ENCODE measurements at places on chromosomes 13 and 19.

DNA sequence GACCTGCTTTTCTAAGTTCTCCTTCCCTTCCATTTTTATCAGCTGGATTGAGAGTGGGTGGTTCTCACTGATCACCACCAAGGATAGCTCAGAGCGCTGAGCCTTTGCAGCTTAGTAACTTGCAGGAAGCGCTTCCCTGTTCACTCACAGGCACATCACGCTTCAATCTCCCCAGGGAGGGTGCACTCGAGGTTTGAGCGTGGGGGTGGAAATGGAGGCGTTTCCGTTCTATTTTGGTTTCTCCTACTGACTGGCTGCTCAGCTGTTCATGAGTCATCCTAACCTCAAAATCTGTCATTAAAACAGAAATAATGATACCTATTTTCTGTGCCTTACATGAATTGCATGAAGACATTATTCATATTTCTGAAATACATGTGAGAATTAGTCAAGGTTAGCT is 292.1 kb downstream of the SPRY2 start:
- peak; percentile 74 for DNase-seq

- DNase-seq: peak; percentile 58
Observed at GRCh38 chr13:112447761-112448603, 71.8 kb downstream of the SPACA7 start.

DNA sequence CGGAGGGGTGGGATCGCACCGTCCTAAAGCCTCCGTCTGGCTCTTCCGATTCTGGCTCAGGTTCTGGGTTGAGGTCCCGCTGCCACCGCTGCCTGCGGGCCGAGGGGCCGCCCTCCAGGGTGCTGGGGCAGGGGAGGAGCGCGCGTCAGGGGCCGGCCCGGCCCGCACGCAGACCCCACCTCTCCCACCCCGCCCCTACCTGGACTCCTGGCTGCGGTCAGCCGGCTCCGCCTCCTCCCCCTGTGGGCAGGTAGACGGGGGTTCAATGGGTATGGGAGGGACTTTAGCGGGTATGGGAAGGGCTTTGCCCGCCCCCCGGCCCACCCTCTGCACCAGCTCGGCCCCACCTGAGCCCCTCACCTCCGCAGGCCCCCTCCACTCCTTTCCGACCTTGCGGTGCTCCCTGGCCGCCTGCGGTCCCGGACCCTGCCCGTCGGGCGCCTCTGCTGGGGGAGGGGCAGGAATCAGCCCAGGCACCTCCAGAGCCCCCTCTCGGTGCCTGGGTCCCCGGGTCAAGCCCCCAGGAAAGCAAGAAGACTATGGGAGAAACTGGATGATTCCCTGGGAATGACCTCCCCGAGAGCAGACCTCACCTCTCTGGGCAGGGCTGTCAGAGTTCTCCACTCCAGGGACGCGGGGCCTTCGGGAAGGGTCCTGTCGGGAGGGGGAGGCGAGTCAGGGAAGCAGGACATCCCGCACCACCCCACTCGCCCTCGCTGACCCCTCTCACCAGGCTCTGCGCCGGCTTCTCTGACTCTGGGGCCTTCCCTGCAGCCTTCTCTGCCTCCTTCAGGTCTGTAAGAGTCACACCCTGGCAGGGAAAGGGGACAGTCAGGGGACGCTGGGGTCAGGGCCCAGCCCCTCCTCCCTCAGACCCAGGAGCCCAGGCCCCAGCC is 17.0 kb downstream of the EPS8L1 start:
- DNase-seq: no peak

- DNase-seq: no peak
Observed at GRCh38 chr19:46357846-46358583, 11.1 kb downstream of the PPP5C start.

GRCh38 chr13:111373486-111373885 is 53.0 kb downstream of the TEX29 start:
- DNase-seq: no peak

DNA sequence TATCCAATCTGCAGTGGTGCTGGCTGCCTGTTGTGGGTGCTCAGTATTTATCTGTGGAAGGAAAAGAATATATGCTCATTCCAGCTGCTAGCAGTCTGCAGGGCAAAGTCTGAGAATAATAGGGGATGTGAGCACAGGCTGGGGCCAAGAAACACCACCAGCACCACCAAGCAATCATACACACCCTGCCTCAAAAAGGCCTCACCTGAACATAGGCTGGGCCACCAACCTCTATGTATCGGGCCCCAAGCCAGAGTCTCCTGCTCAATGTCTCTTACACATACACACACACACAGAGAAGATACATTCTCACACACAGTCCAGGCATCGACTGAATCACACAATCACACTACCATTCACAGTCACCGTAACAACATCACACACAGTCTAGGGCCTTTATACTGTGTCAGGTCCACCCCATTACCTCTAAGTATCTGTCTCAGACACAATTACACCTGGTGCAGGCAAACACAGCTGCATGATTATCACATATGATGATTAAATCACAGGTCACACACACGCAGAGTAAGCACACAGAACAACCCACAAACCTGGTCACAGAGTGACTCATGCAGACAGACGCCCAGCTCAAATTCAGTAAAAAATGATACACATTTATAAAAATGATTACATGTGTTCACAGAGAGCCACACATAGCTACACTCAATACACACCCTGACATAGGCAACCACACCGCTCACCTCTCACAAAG is 1.3 kb upstream of the ZSCAN22 start:
- DNase-seq: no peak

DNA sequence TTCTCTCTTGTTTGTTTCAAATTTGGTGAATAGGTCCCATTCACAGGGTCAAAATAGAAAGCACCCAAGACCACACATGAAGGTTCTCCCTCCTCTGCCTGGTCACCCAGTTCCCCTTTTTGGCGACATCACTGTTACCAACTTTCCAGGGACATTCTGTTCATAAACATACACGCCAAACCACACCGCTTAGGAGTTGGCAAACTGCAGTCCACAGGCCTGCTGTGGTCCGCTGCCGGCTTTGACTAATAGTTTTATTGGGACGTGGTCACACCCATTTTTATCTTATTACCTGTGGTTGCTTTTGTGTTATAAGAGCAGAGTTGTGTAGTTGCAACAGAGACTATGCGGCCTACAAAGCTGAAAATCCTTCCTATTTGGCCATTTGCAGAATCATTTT is 24.2 kb downstream of the UHRF1 start:
- DNase-seq: no peak

GRCh38 chr13:30340331-30341250 is 33.2 kb upstream of the KATNAL1 start:
- no peak for DNase-seq

DNA sequence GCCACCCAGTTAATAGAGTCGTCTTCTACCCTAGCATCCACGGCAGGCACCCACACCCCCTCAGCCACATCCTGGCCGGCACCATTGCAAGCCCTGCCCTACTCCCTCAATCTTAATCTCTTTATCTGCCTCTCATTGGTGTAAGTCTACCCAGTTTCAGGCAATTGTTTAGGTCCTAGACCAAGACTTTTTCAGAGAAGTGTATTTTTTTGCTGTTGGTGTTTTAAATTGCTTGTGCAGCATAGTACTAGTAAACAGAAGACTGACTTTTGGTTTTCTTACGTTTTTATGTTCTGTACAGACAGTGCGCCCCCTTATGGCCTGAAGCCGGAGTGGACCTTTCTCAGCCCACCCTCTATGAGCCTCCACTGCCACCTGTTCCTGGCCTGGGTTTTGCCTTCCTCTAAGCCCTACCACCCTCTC is 2.3 kb upstream of the LCP1 start:
- DNase-seq: peak; percentile 91

- DNase-seq: no peak
Observed at GRCh38 chr13:102033386-102033785, 368.5 kb downstream of the FGF14 start.

GRCh38 chr13:69287050-69287698 is 820.5 kb upstream of the ATXN8OS start:
- DNase-seq: no peak

DNA sequence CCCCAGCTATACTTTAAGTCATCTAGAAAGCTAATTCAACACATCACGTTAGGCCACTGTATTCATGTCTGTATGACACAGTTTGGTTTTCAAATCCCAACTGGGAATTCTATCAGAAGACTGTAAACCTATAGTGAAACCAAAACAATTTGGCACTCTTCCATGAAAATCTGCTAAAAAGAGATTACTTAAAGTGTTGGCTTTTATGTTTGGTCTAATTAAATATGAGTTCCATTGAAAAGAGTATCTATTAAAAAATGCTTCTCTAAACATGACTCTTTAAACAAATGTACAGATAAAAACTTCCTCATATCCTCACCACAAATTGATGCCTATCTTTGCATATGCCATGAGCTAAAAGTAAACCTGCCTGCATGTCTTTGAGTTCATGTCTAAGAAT is 25.4 kb downstream of the PCDH9 start:
- DNase-seq: no peak

GRCh38 chr13:76832258-76832988 is 53.8 kb downstream of the KCTD12 start:
- no peak for DNase-seq

DNA sequence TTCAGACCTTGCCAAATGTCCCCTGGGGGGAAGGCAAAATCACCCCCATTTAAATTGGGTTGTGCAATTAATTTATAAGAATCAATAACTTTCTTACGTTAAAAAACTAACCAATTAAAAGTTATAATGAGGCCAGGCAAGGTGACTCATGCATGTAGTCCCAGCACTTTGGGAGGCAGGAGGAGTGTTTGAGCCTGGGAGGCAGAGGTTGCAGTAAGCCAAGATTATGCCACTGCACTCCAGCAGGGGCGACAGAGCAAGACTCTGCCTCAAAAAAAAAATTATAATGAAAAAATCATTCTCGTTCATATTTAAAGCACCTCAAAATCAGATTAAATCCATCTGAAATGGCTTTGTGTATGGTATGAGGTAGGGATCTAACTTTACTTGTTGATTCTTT is 18.4 kb upstream of the SIGLEC14 start:
- no peak for DNase-seq

DNA sequence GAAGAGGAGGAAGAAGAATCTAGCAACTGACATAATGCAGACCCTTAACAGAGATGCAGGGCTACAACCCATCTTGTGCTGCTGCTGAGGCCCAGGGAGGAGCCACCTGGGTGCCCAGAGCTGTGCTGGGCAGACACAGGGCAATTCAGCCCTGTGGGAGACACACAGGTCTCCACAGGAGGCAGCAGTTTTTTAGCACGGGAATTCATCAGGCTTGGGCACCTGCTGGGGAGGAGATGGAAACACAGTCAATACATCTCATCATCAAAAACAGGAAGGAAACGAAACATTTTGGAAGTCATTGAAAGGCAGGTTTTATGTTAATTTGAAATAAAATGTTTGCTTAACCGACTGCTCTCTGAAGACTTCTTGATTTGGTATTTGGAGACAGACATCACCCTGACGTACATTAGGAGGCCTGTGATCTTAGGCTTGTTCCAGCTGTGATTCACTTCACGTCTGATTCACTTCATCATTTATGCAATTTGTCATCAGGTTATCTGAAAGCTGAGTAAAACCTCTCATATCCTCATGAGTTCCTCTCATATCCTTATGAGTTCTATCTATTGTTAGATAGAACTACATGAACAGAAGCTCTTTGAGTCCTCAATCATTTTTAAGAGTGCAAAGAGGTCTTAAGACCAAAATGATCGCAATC is 77.4 kb downstream of the CYSLTR2 start:
- no peak for DNase-seq

DNA sequence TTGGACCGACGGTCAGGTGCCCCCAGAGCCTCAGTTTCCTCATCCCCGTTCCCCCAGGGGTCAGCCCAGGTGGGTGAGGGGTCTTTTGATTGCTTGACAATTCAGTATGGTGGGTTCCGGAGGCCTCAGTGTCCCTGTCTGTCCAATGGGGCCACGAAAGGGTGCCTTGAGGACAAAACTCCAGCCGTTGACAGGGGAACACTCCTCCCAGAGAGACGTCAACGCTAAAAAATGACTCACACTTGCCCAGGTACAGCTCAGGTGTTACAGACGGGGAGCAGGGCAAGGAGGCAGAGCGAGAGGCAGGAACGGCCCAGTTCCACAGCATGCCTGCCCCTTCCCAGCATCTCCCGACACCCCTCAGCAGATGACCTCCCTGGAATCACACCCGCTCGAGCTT is 1.8 kb downstream of the TNFAIP8L1 start:
- DNase-seq: no peak

- DNase-seq: no peak
Observed at GRCh38 chr13:33446821-33447725, 161.5 kb upstream of the STARD13 start.

GRCh38 chr19:10043286-10043927 is 30.1 kb downstream of the RDH8 start:
- DNase-seq: no peak

DNA sequence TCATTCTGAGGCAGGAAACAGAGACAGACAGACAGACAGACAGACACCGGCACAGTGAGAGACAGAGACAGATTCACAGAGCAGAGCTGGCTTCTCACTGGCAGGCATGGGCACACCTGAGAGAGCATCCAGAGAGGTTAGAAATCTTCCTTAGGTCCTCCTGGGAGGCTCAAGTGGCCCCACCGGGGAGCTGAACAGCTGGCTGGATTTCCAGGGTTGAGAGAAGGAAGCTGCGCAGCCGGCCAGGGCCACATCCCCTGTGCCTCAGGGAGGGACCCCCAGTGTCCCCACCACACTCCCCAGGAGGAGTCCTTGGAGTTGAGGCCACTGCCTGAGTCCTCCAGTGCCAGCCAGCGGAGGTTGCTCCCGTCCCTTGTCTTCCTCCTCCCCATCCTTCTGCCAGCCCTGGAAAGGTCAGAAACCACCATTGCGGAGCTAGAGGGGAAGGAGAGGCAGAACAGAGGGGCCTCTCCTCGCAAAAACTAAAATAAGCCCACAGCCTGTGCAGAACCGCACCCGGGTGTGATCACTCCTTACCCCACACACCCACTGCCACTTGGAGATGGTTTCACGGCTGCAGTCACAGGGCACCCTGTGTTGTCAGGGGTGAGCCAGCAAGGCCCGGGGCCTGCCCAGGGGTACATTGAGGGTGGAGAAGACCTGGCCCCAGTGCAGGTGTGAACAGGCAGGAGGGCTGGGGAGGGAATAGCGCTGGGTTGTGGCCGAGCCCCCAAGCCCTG is 4.2 kb downstream of the FFAR3 start:
- DNase-seq: no peak

GRCh38 chr19:9309974-9310446 is 372 bp upstream of the ZNF699 start:
- DNase-seq: no peak

DNA sequence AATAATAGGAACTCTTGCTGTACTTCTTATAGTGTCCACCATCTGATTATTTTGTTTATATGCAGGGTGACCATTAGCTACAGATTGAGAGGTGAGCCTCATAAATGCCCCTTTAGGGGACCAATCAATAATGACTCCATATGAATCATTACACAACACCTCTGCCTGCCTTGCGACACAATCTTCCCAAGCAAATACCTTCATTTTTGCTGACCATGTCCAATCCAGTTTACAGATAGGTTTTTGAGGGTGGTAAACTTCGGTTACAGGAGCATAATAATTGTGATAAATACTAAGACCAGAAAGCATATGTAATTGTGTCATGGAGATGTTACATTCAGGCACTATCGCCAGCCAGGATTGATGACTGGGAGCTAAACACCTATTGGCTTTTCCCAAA is 23.6 kb upstream of the IL17D start:
- DNase-seq: no peak

Measured in activated effector memory CD4-positive, alpha-beta T cell treated with anti-CD3 and anti-CD28 coated beads, Interleukin-2, amount 50 U/mL, for 16 hours (primary cell).